HuH-7.5 (cell line): ENCODE measurements at places on chromosomes 2 and 18.

DNA sequence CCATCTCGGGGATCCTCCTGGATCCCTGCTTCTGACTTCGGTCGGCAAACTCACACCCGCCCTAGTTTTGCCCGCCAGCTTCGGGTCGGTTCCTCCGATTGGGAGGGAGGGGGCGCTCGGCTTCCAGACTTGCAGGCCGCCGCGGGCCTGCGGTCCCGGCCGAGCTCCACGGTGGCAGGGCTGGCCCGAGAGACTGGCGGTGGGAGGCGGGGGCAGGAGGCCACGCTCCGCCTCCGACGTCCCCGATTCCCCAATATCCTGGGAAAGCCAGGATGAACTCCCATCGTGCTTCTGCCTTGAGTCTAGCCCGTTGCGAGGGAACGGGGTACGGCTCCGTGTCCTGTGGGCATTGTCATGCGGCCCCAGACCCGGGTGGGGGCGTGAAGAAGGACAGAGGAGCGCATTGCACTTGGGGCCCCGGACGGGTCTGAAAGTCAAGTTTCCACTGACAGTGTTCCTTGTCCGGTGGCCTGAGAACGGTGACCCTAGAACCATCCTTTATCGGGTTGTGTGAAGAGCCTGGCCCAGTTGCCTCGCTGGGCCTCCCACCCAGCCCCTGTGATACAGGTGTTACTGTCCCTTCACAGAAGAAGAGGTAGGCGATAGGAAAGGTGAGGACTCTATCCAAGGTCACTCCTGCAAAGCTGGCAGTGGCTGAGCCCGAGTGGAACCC lies 2.4 kb upstream of the INHBB start:
- peak; percentile 94 for DNase-seq

GRCh38 chr2:200873560-200873959 lies 9.1 kb upstream of the CLK1 start:
- no peak for DNase-seq

- DNase-seq: no peak
Measured at GRCh38 chr18:27377251-27377650, 192.1 kb upstream of the CHST9 start.

- DNase-seq: no peak
Measured at GRCh38 chr2:24863641-24864040, 56.4 kb downstream of the ADCY3 start.

GRCh38 chr18:70506511-70506910 lies 217.7 kb downstream of the SOCS6 start:
- no peak for DNase-seq

GRCh38 chr18:74982946-74983635 lies 225.8 kb downstream of the PTGR3 start:
- no peak for DNase-seq

DNA sequence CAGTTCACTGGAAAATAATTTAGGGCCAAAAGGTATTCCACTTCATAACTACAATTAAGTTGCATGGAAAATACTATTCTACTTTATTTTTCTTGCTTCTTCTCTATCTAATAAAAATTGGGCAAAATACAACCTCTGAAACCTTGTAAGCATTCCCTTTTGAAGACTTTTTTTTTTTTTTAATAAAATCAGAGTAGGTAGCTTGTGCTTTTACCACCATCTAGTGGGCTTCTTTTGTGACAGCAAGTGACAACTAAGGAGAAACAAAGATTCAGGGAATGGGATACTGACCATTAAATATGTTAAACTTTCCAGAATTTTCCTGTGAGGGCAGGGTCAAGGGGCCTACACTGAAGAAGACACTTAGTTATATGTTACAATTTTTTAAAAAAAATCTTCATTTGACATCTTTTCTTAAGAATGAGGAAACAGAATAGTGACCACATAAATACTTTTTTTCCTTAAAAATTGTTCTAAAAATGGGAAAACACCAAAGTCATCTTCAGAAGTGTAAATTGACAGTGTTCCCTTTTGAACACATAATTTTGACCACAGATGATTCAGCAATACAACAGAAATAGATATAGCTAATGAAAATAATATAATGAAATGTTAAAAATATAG lies 1183.2 kb upstream of the ACVR2A start:
- no peak for DNase-seq

DNA sequence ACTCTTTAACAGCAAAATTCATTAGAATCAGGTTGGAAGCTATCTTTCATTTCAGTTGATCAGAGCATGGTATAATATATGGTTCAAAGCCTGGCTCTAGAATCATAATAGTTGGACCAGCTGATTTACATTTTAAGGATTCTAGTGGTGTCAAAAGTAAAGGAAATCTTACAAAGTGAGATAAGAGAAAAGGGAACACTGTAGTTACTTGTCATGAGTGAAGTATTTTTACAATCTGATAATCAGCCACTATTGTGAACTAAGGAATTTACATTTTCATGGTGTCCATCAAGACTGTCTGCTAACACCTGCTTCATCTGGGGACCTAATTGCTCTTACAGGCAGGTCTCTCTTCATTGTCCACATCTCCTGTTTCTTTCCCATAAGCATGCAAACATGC lies 161.1 kb downstream of the SLC39A10 start:
- no peak for DNase-seq

DNA sequence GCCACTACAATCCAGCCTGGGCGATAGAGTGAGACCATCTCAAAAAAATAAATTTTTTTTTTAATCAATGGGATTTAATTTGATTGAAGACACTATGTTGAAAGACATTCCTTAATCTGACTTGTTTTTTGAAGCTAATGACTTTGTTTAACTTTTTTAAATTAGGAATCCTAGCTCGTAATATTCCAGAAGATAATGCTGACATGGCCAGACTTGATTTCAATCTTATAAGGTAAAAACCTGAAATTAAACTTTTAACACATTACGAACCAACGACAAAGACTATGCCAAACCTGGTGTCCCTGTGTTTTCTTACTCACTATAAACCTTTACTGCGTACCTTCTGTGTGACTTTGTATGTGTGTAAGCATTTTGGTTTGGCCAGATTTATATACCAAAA lies 7.6 kb downstream of the ATIC start:
- no peak for DNase-seq

DNA sequence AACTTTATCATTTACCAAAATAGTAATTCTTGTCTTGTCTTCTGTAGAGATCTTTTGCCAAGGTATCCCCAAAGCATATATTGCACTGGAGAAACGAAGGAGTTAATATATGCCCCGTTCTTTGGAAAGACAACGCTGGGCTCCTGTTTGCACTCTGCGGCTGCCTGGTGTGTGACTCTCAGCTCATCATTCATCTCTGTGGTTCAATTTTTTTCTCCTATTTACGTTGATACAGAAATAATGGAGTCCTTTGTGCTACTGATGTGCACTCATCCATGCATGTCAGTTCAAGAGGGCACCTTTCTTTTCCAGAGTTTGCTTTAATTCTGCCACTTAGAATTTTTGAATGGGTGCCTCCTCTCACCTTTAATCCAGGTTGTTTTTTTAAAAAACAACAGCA lies 655.5 kb downstream of the DCDC2C start:
- DNase-seq: no peak

DNA sequence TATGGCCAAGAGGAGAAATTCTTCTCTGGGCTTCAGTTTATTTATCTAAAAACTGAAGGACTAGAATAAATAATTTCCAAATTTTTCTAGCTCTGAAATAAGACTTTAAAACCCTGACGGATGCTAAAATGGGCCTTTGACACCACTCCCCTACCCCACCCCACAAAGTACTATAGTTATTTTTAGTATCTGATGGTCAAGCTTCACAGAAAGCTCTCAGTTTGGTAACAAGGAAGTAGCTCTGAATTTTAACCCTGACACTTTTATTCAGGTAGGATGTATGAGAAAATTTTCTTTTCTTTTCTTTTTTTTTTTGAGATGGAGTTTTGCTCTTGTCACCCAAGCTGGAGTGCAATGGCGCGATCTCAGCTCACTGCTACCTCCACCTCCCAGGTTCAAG lies 2.4 kb downstream of the RBKS start:
- no peak for DNase-seq

- no peak for DNase-seq
Measured at GRCh38 chr2:20216130-20217025, 8.6 kb downstream of the SDC1 start.

DNA sequence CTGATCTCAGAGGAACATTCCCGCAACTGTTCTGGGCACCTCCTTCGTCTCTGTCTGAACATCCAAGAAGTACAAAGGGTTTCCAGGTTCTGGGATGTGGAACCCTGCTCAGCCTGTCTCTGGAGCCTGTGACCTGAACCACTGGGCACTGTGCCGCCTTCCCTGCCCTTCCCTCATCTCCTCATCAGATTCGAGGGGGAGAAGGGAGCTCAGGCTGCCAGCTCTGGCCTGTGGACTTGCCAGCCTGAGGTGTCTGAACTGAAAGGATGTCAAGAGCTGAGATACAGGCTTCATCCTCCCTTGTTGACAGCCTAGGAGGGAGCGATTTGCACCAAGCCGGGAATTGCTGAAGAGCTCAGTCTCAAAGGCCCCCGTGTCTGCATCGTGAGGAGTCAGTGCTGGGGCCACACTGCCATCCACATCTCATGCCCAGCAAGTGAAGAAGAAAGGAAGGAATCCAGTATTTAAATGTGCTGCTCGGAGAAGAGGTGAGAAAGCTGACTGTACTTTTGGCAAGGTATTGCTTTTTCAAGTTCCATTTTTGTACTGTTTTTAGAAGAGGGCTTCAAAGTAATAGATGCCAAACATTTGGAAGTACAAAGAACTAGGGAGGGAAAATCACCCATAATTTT lies 12.6 kb downstream of the NEU2 start:
- DNase-seq: no peak

GRCh38 chr2:233447506-233448219 lies 93.4 kb downstream of the DGKD start:
- DNase-seq: no peak

DNA sequence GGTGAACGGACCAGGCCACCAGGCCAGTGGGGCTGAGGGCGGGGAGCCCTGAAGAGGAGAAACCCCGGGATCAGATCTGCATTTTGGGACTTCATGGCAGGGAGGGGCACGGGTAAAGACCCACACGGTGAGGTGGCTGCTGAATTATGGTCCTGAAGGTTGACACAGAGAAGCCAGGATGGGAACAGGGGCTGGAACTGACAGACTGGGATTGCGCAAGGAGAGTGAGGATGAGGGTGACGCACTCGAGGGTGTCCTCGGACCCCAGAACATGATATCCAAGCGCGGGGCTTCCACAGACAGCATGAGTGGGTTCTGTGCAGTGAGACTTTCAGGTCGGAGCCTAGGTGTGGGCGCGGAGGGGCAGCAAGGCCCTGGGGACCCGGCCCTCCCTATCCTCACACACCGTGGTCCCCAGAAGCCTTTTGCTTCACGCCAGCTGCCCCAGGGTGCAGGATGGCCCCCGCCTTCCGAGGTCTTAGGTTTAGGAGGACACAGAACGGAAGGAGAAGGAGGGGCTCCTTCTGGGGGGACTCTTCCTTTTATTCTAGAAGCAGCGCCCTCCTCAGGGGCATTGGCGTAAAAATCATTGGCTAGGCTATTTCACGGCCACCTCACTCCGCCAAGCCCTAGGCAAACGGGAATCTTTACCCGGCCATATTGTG lies 416.8 kb upstream of the HS6ST1 start:
- DNase-seq: no peak

- no peak for DNase-seq
Measured at GRCh38 chr2:109031476-109032228, 42.6 kb upstream of the EDAR start.

GRCh38 chr2:216991563-216991962 lies 131.7 kb upstream of the TNP1 start:
- DNase-seq: no peak

DNA sequence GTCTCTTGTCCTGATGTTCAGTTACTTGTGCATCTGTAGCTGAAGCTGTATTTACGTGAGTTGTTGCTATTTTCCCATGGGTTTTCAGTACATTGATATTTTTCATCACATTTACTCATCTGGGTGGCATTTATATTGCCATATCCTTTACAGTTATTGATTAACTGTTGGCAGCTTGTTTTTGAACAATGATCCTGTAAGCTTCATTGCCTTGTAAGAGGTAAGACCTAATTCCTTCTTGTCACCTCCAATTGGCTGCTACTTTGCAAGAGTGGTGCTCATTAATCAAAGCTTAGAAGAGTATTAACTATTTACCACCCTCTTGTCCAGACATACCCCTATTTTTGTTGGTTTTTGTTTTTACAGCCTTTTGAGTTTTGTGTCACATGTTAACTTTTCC lies 74.8 kb downstream of the COA5 start:
- no peak for DNase-seq

DNA sequence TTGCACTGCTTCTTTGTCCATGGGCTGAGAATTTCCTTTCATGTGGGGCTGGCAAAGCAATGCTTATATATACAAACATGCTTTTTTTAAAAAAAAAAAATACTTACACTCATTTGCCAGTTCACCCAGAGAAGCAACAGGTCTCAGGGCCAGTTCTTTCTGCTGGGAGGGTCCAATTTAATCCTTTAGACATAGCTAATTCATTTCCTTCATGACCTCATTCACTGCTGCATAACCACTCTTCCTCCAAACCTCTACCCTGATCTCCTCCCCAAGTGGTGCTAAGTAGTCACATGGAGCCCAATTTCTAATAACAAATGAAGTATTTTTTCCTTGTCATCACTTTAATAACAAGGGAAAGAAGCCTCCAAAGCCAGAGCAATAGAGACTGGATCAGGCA lies 17.1 kb upstream of the TMEM178A start:
- no peak for DNase-seq

DNA sequence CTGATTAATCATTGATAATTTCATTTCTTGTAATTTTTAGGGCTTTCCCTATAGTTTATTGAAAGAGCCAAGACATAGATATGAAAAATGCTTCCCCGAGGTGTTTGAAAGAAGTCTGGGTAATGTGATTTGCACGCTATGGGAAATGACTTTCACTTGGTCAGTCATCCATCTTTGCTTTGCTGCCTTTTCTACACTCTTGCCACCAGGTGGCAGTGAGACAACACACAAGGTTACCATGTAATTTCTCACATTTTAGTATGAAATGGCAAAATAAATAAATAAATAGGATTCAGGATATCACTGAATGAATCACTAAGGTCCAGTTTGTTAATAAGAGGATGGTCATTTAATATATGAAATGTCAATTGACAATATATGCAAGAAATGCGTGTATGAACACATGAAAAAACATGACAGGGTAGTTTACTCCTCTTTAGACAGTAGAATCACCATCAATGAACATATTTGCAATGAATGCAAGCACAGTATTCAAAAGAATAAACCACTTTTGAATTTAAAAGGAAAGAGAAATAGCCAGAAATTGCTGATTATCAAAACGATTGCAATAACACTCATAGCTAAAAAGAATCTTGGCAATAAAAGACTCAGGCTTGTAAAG lies 52.2 kb upstream of the KCNH7 start:
- DNase-seq: peak; percentile 14

DNA sequence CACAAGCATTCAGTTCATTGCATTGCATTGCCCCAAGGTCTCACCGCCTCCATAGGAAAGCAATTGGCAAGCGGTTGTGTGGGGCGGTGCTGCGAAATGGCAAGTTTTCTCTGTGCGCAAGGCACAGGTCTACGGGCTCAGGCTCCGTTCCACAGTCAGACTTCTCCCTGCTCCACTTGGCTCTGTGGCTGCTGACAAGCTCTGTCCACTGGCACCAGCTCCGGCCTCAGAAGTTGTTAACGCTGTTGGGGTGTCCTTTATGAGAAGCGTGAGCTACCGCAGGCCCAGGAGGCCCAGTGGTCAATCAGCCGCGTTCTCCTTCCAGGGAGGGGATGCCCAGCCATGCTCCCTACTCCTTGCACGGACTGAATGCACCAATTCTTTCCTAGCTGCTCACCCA lies 87.0 kb upstream of the GATA6 start:
- no peak for DNase-seq
